Activated naive CD4-positive, alpha-beta T cell treated with anti-CD3 and anti-CD28 coated beads for 36 hours (primary cell): ENCODE measurements at places on chromosomes 11 and 22. TPM values are rescaled to one million over a fixed set of nuclear protein-coding genes. Genes with fewer than 3 reads are reported as not detected.

GRCh38 chr11:65545853-65546216 lies 12.3 kb downstream of the LTBP3 start:
- H3K27ac ChIP-seq = peak overlapping the region; percentile 39
- peak overlapping the region; percentile 71 for H3K4me3 ChIP-seq
- peaks cover 39% of the 10 kb centered on the region for H3K4me1 ChIP-seq
- DNase-seq = no peak

Gene TRIM49
- total RNA-seq = not detected

Gene TRIM49C
- total RNA-seq = not detected

- H3K36me3 ChIP-seq = no peaks in the 10 kb centered on the region
- DNase-seq = no peak
- H3K4me1 ChIP-seq = no peaks in the 10 kb centered on the region
- H3K4me3 ChIP-seq = no peak overlapping the region
- no peak overlapping the region for H3K27ac ChIP-seq
Measured at GRCh38 chr11:7488681-7489080, 3.4 kb downstream of the OLFML1 start.

DNA sequence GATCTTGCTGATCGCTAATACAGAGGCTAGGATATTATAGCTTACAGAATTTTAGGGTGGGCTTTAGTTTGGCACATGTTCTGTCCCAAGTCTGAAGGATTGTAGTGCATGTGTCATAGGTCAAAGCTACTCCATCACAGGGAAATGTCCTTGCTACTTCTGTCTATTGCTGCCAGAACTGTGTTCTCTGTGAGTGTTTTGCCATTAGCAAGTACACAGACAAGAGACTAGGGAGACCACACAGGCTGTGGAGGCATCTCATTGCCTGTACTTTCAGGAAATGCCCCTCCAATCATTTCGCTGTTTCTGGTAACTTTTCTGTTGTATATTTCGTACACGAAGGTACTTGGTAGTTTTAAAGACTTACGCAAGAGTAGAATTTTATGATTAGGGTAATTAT lies 25.5 kb upstream of the RAG2 start:
- H3K27ac ChIP-seq = no peak overlapping the region
- no peak for DNase-seq
- H3K36me3 ChIP-seq = no peaks in the 10 kb centered on the region
- peaks cover 2% of the 10 kb centered on the region for H3K27me3 ChIP-seq
- H3K4me3 ChIP-seq = no peak overlapping the region

DNA sequence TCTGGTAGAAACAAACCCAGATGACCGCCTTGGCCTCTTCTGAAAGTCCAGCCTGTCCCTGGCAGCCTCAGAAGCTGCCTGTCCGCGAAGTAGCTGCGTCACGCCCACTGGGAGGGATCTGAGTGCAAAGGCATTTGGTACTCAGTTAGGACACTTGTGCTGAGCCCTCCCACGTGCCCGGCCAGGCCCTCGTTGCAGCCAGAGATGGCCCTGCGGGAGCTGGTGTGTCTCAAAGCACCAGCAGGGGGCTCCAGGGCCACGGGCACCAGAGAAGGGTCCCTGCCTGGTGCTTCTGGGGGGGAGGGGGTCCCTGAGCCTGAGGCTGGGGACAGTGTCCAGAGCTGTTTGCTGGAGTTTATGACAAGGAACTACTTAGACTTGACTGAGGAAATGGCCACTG lies 5.8 kb downstream of the SELENOO start:
- H3K27me3 ChIP-seq = no peaks in the 10 kb centered on the region
- no peak overlapping the region for H3K4me3 ChIP-seq
- H3K36me3 ChIP-seq = peaks cover 19% of the 10 kb centered on the region
- no peak for DNase-seq
- no peak overlapping the region for H3K27ac ChIP-seq

DNA sequence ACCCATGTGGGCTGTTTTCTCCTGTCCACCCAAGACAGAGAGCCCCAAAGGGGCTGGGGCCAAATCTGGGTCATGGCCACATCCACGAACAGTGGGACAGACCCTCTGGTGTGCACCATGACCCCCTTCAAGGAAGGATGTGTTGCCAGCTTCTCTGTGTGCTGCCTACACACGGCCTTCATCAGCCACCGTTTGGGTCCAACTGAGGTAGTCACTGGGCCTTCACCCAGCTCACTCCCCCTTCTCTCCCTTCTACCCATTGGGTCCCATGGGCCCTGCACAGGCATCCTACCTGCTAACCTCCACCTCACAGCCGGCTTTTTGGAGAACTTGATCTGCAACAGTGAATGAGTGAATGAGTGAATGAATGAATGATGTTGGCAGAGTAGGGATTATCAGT lies 1484.9 kb downstream of the BRD1 start:
- H3K27me3 ChIP-seq = peaks cover 5% of the 10 kb centered on the region
- no peaks in the 10 kb centered on the region for H3K36me3 ChIP-seq
- no peak overlapping the region for H3K4me3 ChIP-seq
- H3K4me1 ChIP-seq = no peaks in the 10 kb centered on the region

DNA sequence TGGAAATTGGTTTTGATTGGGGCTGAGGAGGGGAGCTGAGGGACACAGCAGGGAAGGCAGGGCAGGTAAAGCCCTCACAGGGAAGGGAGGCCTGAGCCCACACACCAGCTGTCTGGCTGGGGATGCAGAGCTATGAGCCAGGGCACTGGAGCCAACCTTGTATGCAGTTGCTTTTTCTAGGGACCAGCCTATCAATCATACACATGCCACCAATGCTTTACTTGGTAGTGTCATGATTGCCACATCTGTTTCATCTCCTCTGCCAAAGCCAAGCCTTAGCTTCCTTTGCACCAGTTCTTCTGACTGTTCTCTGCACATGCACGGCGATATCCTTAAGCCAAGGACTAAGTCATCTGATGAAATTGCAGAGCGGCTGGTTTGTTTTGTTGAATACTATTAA lies 207.1 kb upstream of the PLET1 start:
- H3K4me3 ChIP-seq = no peak overlapping the region
- no peak overlapping the region for H3K27ac ChIP-seq
- H3K4me1 ChIP-seq = no peaks in the 10 kb centered on the region
- no peaks in the 10 kb centered on the region for H3K27me3 ChIP-seq

DNA sequence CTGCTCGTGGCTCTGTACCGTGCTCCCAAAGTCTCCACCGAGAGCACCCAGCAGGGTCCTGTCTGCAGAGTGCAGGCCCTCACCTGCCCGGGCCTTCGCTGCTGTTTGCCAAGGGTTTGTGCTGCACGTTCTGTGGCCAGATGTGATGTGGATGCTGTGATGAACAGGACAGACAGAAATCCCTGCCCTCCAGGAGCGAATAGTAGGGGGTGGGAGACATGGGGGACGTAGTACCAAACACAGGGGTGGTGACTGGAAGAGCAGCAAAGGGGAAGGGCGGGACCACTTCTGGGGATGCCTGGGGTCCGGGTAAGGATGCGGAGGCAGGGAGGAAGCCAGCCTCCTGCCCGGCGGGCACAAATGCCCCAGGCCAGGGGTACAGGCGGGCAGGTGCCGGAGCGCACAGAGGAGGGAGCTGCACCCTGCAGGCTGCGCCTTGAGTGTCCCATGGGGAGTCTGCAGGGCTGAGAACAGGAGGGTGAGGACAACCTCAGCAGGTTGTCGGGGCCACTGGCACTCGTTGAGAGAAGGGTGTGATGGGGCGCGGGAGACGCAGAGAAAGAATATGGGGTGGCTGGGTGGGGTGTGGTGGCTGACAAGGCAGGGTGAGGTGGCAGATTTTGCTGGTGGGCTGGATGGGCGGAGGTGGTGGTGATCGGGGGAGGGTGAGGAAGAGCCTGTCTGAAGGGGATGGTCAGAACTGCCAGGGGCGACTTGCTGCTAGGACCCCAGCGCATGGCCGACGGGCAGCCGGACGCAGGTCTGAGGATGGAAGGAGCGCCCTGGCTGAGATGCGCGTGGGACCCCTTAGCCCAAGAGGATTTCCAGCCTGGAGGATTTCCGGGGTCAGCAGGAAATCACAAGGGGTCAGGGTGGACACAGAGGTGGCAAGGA lies 16.3 kb upstream of the CTSD start:
- DNase-seq = no peak
- no peak overlapping the region for H3K27ac ChIP-seq
- no peak overlapping the region for H3K4me3 ChIP-seq
- no peaks in the 10 kb centered on the region for H3K27me3 ChIP-seq

DNA sequence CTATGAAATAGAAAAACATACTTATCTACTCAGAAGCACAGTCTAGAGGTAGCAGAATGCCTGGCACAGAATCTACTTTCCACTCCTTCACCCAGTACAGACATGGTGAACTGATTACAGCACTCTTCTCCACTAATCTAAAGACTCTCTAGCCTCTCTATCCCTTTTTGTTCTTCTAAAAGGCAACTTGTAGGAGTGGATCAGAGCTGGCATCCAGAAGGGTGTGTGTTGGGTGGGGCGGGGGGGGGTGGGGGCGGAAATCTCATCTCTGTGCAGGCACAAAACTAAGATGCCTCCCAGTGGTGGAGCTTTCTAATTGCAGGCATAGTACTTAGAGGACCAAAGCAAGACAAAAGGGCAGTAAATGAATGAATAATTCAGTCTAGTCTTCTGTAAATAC lies 11.5 kb upstream of the EMID1 start:
- no peak overlapping the region for H3K4me3 ChIP-seq
- peaks cover 3% of the 10 kb centered on the region for H3K27me3 ChIP-seq
- H3K36me3 ChIP-seq = no peaks in the 10 kb centered on the region
- no peak for DNase-seq
- H3K27ac ChIP-seq = no peak overlapping the region

DNA sequence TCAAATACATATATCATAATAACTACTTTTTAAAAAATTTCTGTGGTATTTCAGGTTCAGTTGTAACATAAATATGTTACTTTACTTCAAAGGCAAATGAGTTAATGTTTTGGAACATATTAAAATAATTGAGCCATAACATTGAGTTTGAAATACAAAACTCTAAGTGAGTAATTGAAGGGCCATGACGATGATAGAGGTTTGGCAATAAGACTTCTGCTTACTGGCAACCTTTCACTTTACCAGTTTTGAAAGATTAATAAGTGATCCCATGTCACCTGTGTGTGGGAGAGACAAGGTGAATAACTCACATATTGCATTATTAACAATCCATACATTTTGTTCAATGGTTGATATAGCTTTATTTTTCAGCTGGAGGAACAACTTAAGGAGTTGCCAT lies 144.4 kb downstream of the GRIA4 start:
- H3K4me3 ChIP-seq = no peak overlapping the region
- DNase-seq = no peak
- no peaks in the 10 kb centered on the region for H3K27me3 ChIP-seq
- no peaks in the 10 kb centered on the region for H3K36me3 ChIP-seq
- H3K27ac ChIP-seq = no peak overlapping the region
- no peaks in the 10 kb centered on the region for H3K4me1 ChIP-seq

- H3K36me3 ChIP-seq = no peaks in the 10 kb centered on the region
- H3K4me1 ChIP-seq = no peaks in the 10 kb centered on the region
- H3K4me3 ChIP-seq = no peak overlapping the region
- H3K27ac ChIP-seq = no peak overlapping the region
- H3K27me3 ChIP-seq = peaks cover 3% of the 10 kb centered on the region
Measured at GRCh38 chr11:104154296-104154695, 9.7 kb downstream of the PDGFD start.

- H3K4me1 ChIP-seq = peaks cover 84% of the 10 kb centered on the region
- H3K4me3 ChIP-seq = peak overlapping the region; percentile 28
- peak overlapping the region; percentile 46 for H3K27ac ChIP-seq
- peak; percentile 66 for DNase-seq
- H3K36me3 ChIP-seq = no peaks in the 10 kb centered on the region
- H3K27me3 ChIP-seq = no peaks in the 10 kb centered on the region
Measured at GRCh38 chr22:40116496-40117200, 61.1 kb upstream of the TNRC6B start.
